ENCODE measurements at places on chromosomes 7 and 10.

GRCh38 chr10:99279626-99280111 lies 44.0 kb upstream of the HPSE2 start:
- peak; percentile 7 for DNase-seq

- DNase-seq: peak; percentile 67
Observed at GRCh38 chr7:149741629-149742028, 31.8 kb downstream of the ZNF467 start.

- DNase-seq: no peak
Observed at GRCh38 chr7:94303695-94304094, 91.0 kb upstream of the COL1A2 start.

- DNase-seq: no peak
Observed at GRCh38 chr10:104862-105565, 30.2 kb upstream of the ZMYND11 start.

GRCh38 chr10:74925708-74926107 lies 99.3 kb downstream of the KAT6B start:
- peak; percentile 65 for DNase-seq

- peak; percentile 3 for DNase-seq
Observed at GRCh38 chr7:88758381-88759229, 895 bp upstream of the ZNF804B start.

- no peak for DNase-seq
Observed at GRCh38 chr7:80708123-80708522, 69.7 kb downstream of the CD36 start.

GRCh38 chr7:29354340-29354739 lies 159.8 kb downstream of the CHN2 start:
- DNase-seq: no peak

GRCh38 chr10:31426401-31426800 lies 107.4 kb downstream of the ZEB1 start:
- no peak for DNase-seq

- peak; percentile 81 for DNase-seq
Observed at GRCh38 chr7:45089341-45089891, 647 bp upstream of the NACAD start.

DNA sequence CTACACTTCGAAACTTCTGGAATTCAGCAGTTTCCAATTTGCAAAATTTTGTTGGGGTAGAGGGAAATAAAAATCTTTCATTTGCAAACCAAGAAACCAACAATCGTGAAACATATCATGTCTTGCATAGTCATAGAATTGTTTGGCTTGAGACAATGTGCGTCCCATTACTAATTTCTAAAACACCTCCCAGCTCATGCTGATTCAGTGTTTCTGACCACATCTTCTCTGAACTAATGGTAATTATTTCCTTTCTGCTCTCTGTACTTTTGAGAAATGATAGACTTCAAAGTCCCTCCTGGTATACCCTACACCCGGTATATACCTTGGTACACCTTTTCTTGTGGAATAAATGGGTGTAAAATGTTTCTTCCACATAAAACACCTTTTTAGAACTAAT lies 41.8 kb upstream of the TSPAN13 start:
- no peak for DNase-seq

- no peak for DNase-seq
Observed at GRCh38 chr7:124836173-124836572, 70.6 kb upstream of the GPR37 start.

DNA sequence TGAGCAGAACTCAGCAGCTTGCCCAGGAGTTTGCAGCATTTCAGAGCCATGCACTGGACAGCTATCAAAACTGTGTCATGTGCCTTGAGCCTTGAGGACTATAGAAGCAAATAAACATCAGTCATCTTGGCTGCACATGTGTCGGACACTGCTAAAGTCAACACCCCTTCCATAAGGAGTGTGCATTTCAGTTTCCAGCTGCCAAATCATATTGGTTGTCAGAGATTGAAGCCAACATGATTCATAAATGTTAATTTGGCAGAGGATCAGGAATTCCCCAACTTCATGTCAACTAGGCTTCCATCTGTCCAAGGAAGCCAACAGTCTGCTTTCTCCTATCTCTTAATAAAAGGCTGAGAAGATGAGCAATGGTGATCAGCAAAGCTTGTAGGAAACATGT lies 32.8 kb downstream of the SLC16A12 start:
- DNase-seq: peak; percentile 75

- no peak for DNase-seq
Observed at GRCh38 chr10:12107781-12108180, 21.7 kb upstream of the SEC61A2 start.

GRCh38 chr10:130036296-130037065 lies 72.4 kb upstream of the EBF3 start:
- DNase-seq: no peak

GRCh38 chr10:31704195-31704594 lies 224.4 kb downstream of the ARHGAP12 start:
- DNase-seq: no peak

- DNase-seq: no peak
Observed at GRCh38 chr7:39589323-39590111, 23.3 kb downstream of the YAE1 start.

DNA sequence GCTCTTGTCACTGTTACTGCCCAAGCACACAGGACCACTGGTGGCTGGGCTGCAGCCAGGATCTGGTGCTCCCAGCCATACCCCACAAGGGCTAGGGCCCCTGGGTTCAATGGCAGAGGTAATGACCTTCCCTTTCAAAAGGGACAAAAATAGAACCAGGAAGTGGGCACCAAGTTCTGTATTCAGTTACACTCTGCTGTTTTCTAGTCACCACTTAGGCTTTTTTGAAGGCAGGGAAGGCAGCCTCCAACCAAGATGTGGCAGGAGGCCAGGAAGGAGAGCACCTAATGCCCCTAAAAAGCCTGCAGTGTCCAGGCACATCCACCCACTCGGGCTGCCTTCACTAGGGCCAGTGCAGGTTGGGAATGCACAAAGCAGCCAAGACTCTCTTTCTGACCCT lies 47.8 kb downstream of the NOD1 start:
- DNase-seq: no peak

GRCh38 chr10:118106426-118106825 lies 59.7 kb upstream of the RAB11FIP2 start:
- DNase-seq: no peak

- DNase-seq: no peak
Observed at GRCh38 chr7:112995059-112995824, 91.4 kb downstream of the GPR85 start.

DNA sequence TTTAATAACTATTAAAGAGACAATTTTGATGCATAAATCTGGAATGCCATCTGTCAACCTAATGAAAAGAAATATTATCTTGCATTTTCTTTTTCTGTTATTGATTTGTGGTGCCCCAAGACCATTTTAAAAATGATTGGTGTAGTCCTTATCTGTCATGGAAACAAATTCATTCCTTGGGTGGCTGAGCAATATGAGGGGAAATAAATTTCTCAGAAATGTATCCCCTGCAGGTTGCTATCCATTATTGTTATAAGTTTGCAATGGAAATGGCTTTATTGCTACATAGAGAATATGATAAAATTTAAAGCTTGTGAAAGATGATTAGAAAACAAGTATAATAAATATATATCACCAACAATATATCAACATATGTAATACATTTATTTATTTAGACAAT lies 607.0 kb downstream of the DNAJB9 start:
- no peak for DNase-seq

DNA sequence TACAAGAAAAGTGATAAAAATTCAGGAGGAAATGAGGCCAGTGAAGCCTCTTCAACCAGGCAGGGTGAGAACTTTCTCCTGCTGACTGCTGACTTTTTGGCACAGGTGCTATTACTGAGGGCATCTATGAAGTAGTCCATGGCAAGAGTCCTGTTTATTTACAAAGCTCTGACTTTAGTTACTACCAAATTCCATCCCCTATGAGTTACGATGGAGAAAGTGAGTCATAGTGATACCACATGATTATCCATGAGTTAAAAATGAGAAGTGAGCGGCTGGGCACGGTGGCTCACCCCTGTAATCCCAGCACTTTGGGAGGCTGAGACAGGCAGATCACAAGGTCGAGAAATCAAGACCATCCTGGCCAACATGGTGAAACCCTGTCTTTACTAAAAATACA lies 19.9 kb downstream of the CCDC3 start:
- DNase-seq: no peak

DNA sequence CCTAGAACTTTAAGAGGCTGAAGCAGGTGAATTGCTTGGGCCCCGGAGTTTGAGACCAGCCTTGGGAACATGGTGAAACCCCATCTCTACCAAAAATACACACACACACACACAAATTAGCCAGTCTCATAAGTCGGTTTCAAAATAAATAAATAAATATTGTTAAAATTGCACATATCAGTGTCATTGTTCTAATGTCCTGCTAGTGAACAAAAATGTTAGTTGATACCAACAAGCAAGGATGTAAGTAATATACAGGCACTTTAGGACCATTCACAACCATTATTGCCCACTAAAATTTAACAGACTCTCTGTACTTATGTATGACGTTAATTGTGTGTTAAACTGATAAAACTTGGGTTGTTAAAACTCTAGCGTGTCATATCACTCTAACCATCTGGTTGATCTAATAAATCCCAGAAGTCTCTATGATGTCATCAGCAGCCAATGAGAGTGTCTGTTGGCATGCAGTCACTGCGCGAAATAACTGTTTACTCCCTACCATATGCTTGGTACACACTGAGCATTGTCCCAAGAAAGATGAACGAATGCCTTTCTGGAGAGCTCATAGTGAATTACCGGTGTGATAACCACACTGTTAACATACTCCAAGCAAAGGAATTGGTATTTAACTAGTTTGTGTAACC lies 30.4 kb upstream of the OTUD1 start:
- no peak for DNase-seq

- no peak for DNase-seq
Observed at GRCh38 chr10:22673785-22674572, 40.4 kb downstream of the PIP4K2A start.

DNA sequence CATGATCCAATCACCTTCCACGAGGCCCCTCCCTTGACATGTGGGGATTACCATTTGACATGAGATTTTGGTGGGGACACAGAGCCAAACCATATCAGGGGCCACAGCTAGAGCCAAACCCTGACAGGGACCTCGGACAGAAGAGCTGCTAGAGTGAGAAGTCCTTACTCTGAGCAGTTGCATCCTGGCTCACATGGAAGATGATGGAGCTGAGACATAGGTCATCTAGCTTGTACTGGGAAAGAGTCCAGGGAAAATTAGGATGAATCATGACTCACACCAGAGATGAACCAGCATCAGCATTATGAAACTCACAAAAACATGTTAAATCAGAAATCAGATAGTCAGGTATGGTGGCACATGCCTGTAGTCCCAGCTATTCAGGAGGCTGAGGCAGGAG lies 12.8 kb upstream of the FMC1 start:
- DNase-seq: no peak

GRCh38 chr10:33217854-33218253 lies 116.6 kb downstream of the NRP1 start:
- DNase-seq: no peak

DNA sequence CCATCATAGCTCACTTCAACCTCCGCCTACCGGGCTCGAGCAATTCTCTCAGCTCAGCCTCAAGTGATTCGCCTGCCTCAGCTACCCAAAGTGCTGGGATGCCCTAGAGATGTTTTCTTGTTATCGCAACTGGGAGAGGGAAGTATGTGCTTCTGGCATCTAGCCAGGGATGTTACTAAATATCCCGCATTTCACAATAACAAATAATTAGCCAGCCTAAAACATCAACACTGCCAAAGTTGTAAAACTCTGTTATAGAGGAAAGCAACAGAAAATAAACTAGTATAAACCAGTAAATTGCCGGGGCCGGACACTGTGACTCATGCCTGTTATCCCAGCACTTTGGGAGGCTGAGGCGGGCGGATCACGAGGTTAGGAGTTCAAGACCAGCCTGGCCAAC lies 7.2 kb downstream of the INA start:
- no peak for DNase-seq

DNA sequence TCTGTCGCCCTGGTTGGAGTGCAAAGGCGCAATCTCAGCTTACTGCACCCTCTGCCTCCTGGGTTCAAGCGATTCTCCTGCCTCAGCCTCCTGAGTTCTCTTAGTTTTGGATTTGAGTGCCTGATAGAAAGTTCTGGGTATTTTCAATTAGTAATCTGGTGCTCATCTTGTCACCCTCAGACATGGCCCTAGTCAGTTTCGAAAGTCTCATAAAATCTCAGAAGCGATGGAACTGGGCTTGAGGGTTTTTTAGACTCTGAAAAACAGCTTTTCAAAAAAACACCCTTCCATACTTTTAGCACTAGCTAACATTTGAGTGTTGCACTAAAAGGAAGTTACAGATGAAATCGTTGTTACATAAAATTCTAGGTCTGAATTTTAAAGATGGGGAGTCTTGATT lies 9.4 kb upstream of the PIP4K2A start:
- DNase-seq: no peak

GRCh38 chr10:123788981-123789380 lies 102.6 kb downstream of the CPXM2 start:
- DNase-seq: no peak

GRCh38 chr10:93742633-93743349 lies 14.9 kb upstream of the LGI1 start:
- no peak for DNase-seq

DNA sequence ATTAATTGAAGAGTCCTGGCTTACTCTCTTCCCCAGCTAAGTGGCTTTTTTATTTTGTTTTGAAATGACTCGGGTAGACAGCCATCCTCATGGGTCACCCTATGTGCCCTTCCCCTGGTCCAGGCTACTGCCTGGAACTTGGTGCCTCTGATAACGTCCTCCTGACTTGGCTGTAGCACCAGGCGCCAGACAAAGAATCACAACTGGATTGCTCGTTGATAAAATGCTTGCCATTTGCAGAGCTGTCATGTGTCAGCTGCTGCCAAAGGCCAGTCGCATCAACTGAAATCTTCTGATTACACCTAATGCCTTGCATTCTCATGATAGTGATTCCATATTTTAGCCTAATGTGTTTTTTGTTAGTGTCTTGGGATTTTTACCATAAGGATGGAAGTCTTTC lies 27.4 kb upstream of the ABLIM1 start:
- no peak for DNase-seq

DNA sequence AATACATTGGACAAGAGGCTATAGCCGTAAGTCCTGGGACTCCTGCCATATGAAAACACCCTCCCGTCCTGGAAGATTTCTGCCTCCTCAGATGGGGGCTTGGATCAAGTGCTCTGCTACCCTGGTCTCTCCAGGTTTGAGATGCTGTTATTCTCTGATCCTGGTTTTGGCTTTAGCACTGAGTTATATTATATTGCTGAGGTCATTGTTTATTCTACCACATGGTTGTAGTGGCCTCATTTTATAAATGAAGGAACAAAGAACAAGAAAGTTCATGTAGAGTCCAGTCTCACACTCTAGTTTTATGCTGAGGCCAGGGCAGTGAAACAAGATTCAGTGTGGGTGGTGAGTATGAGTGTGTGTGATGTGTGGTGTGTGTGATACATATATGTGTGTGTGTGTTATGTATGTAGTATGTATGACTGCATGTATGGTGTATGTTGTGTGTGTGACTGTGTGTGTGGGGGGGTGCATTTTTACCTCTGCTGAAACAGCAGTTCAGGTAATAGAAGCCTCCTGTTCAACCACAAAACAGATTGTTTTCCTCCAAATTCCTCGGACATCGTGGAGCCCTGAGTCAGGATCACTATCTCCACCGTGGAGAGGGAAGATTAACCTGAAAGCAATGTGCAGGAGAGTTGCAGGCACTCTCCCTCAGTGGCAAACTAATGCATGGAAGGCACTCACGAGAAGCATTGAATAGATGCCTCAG lies 80.7 kb downstream of the C7orf25 start:
- DNase-seq: no peak

- DNase-seq: peak; percentile 8
Observed at GRCh38 chr10:97714401-97715258, 1.1 kb downstream of the MARVELD1 start.

All from NCI-H1694 (cell line).